Suppressor macrophage treated with lipopolysaccharide for 1 hour (primary cell): ENCODE measurements at places on chromosomes 5 and 9.

GRCh38 chr9:105419816-105420597 lies 27.8 kb upstream of the FSD1L start:
- DNase-seq: no peak

- DNase-seq: peak; percentile 36
Observed at GRCh38 chr9:75414371-75415160, 326.3 kb downstream of the OSTF1 start.

DNA sequence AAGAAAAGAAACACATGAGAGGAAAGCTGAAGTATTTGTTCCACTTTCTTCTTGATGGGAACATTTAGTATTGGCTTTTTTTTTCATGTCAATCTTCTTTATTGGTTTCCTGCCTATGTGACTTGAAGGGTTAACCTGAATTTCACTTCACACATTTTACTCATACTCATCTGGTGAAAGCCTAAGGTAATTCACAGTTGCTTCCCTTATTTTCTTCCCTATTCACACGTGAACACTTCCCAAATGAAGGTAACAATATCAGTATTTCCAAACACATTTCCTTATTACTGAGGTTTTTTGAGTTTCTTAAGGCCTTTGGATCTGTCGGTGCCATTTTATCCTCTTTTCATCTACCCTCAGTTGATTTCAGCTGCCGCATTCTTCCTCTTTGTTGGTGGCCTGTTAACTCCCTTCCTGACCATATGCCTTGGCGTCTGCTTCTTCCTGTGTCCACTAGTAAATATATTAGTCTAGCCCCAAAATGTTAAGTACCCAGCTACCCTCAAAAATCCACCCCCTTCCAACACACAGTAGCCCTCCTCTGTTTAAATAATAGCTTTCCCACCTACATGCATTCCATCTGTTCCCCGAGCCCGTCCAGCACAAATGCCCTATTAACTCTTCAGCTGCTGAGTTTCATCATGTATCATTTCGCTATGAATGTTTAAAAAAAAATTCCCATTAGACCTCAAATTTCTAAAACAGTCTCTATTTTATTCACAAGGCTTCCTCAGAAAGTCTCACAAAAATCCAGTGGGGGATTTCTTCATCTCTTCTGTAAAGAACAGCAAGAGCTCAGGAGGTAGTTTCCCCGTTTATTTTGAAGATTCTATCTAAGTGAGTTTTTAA lies 97.3 kb downstream of the USP20 start:
- DNase-seq: peak; percentile 71

- DNase-seq: no peak
Observed at GRCh38 chr5:149932445-149933350, 11.9 kb downstream of the PDE6A start.

GRCh38 chr9:87551772-87552217 lies 54.1 kb downstream of the DAPK1 start:
- no peak for DNase-seq

- no peak for DNase-seq
Observed at GRCh38 chr9:127049581-127049980, 72.9 kb downstream of the ANGPTL2 start.

- DNase-seq: no peak
Observed at GRCh38 chr5:164748861-164749260, 1243.4 kb downstream of the MAT2B start.

DNA sequence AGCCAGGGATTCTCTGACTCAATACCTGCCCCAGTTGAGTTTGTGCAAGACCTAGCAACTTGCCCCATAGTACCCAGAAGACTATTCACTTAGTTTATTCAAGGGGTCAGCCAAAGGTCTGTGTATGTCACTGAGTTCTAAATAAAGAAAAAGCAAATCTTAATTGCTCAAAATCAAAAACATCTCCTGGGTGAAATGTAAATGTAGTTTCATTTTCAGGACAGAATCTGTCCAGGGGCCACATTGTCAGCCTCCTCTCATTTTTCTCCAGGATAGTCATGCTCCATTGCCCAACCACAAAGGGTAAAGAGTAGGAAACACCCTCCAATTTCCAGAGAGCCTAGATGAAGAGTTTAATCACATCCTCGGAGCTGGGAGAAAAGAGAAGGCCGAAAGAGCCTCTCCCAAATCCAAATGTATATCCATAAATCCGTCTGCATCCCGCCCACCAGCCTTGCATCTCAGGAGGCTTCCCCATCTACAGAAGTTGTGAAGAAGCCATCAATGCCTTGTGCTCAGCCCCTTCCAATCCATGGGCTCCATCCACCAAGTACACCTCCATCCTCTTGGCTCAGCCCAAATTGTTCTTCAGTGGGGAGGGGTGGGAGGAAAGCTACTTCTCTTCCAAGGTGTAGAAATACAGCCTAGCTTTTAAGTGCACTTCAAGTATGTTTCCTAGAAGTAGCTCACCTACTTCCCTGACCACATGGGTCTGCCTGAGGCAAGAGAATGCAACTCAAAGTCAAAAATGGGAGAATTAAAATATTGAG lies 26.9 kb downstream of the ADAM19 start:
- no peak for DNase-seq

GRCh38 chr9:92468206-92468605 lies 14.1 kb downstream of the ASPN start:
- peak; percentile 3 for DNase-seq

DNA sequence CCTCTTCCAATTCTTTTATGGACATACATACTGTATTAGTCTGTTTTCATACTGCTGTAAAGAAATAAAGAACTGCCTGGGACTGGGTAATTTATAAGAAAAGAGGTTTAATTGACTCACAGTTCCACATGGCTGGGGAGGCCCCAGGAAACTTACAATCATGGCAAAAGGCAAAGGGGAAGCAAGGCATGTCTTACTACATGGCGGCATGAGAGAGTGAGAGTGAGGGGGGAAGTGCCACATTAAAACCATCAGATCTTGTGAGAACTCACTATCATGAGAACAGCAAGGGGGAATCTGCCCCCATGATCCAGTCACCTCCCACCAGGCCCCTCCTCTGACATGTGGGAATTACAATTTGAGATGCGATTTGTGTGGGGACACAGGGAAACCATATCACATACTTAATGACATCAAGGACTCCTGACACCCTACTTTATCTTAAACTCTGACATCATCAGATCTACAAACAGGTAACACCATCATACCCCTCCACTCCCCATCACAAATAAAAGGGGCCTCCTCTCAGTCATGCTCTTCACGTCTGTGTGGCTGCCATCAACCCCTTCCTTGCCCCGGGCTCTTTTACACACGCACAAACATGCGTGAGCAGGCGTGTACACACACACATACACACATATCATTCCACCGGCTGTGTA lies 9.7 kb downstream of the ANKRD33B start:
- DNase-seq: peak; percentile 81

GRCh38 chr5:179777909-179778308 lies 15.9 kb upstream of the LTC4S start:
- DNase-seq: peak; percentile 71

DNA sequence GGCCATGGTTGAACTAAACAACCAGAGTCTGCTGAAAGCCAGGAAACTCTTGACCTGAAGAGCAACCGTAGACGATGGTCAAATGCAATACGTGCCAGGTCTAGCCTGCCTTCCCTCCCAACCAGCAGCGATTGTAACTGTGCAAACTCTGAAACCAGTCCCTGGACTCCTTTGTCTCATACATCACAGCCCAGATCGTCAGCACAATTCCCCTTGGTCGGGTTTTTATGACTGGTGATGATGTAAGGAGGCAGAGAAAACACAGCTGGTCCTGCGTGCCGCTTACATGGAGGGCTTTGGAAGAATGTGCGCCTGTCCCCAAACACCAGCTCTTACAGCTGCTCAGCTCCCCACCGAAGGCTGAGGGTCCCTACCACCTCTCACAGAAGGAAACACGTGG lies 24.6 kb downstream of the SMIM23 start:
- DNase-seq: no peak

- DNase-seq: no peak
Observed at GRCh38 chr5:7867260-7867659, 1.6 kb downstream of the FASTKD3 start.

- no peak for DNase-seq
Observed at GRCh38 chr5:115097236-115097635, 72.5 kb downstream of the TRIM36 start.

DNA sequence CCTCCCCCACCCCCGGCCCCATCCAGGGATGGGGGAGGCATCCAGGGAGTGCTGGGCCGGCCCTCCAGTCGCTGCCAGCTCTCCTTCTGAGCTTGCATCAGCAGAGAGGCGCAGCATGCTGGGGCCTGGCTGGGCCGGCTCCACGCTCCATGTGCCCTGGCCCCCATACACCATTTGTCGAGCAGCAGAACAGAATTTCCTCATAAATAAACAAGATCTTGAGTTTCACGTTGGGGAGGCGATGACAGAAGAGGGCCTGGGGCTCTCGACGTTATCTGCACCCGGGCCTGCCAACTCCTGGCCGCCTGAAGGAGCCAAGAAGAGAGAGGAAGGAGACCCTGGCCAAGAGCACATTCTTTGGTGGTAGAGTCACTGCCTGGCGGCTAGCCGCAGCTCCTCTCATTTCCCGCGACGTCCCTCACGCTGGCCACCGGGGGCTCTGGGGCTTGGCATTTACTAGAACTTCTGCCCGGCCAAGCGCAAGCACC lies 177.0 kb downstream of the FGF18 start:
- DNase-seq: no peak

- DNase-seq: no peak
Observed at GRCh38 chr9:78714576-78714975, 417.7 kb downstream of the PSAT1 start.

DNA sequence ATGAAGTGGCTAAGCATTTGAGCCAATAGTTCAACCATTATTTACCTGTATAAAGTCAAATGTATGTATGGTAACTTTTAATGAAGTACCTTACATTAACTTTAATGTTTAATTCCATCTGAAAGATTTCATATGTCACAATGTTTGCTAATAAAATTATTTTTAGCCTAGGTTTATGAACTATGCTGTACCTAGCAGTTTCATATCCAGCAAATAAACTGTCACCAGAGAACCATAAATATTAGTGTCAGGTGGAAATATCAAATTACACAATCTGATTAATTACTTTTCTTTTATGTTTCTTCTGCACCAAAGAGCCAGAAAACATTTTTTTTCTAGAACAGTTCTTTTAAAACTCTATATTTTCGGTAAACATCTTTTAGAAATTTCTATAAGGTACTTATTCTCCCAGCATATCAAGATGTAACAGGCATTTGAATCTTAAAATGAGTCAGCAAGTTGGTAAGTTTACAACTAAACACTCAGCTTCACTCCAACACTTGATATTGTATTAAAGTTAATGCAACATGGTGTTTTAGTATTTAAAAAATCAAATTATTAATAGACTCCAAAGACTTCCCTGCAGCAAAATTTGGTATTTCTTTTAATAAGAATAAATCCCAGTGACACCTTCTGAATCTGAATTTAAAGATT lies 8.5 kb upstream of the CCDC192 start:
- no peak for DNase-seq

DNA sequence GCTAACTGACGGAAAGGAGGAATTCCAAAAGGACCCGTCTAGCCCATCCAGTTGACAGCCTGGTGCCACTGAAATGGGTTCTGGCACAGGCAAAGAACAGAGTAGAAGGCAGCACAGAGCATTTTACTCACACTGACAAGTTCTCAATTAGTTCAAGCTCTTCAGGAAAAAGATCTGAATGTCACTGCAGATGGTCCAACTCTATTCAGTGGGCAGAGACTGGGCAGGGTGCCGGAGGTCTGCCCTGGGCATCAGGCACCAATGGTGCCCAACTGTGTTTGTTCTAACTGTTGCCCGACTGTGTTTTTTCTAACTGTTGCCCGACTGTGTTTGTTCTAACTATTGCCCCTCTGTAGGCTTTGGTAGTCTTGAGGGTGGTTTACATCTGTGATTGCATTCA lies 151.8 kb downstream of the SLC24A2 start:
- no peak for DNase-seq

- no peak for DNase-seq
Observed at GRCh38 chr9:19769213-19769612, 19.6 kb downstream of the SLC24A2 start.

DNA sequence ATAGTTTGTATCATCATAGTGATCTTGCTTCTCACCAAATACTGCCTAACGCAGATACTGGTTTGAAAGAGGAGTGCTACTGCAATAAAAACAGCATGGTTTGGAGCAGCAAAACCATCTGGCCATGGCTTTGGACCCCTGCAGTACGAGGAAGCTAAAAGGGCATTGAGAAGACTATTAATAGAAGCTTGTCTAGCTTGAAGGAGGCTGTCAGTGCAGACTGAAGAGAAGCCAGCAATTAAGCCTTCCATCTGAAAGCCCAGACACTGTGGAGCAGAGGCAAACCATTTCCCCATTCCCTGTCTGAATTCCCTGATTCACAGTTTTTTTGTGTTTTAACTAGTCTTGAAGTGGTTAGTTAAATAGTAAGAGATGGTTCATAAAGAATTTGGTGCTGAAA lies 281.6 kb downstream of the PTPRD start:
- no peak for DNase-seq

GRCh38 chr5:33475706-33476105 lies 34.9 kb downstream of the TARS1 start:
- DNase-seq: no peak

GRCh38 chr5:137887831-137888230 lies 1.4 kb upstream of the PKD2L2 start:
- DNase-seq: no peak

DNA sequence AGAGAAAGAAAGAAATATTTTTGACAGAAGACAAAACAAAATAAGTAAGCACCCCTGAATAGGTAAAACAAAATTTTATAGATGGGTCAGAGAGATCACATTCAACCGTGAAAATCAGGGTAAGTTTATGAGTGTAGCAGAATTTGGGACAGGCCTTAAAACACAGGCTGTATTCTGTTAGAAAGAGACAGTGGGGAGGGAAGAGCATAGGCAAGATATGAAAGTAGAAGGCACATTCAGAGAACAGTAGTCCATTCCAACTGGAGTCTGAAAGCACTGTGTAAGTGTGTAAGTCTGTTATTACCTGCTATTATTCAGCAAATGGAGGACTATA lies 38.6 kb downstream of the MRPS27 start:
- no peak for DNase-seq

GRCh38 chr9:16656432-16657169 lies 213.9 kb downstream of the BNC2 start:
- DNase-seq: no peak

GRCh38 chr5:17081142-17081541 lies 136.3 kb upstream of the BASP1 start:
- DNase-seq: no peak

- DNase-seq: no peak
Observed at GRCh38 chr9:69444021-69444420, 119.0 kb downstream of the ENTREP1 start.

DNA sequence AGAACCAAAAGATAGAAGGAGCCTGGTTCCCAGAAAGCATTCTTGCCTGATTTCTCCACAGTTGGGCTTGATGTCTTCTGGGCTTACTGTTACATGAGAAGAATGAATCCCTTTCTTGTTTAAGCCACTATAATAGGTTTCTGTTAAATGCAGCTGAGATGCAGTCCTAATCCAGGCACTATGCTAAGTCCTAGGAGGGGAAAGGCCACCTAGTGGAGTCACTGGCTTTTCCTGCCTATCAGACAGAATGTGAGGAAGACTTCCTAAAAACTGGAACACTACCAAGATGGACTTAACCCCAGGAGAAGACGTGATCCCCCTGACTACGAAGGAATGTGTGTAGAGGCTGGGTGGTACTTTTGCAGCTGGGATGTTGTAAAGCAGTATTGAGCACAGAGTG lies 34.3 kb upstream of the FSD1L start:
- no peak for DNase-seq

- DNase-seq: no peak
Observed at GRCh38 chr5:118616281-118616680, 372.1 kb downstream of the DTWD2 start.

- no peak for DNase-seq
Observed at GRCh38 chr5:148090146-148090772, 26.5 kb downstream of the SPINK5 start.
